Cortex of kidney (tissue), 1 donor: ENCODE measurements at places on chromosomes 7 and 10.

GRCh38 chr10:121514141-121514865 lies 83.9 kb downstream of the FGFR2 start:
- DNase-seq = no peak

- no peak for DNase-seq
Measured at GRCh38 chr10:50541921-50542320, 81.8 kb downstream of the SGMS1 start.

GRCh38 chr10:129170812-129171211 lies 296.2 kb upstream of the MGMT start:
- DNase-seq = no peak

GRCh38 chr7:141220263-141220880 lies 146.5 kb downstream of the TMEM178B start:
- DNase-seq = no peak

GRCh38 chr7:20959281-20959680 lies 172.6 kb upstream of the SP8 start:
- no peak for DNase-seq
